Ovary (tissue), 10 donors: ENCODE measurements at places on chromosomes 7 and 10. TPM values are rescaled to one million over a fixed set of nuclear protein-coding genes. Genes with fewer than 3 reads are reported as not detected.
A peak's percentile ranks its signal among the peaks of the same experiment; 100 is the strongest.

DNA sequence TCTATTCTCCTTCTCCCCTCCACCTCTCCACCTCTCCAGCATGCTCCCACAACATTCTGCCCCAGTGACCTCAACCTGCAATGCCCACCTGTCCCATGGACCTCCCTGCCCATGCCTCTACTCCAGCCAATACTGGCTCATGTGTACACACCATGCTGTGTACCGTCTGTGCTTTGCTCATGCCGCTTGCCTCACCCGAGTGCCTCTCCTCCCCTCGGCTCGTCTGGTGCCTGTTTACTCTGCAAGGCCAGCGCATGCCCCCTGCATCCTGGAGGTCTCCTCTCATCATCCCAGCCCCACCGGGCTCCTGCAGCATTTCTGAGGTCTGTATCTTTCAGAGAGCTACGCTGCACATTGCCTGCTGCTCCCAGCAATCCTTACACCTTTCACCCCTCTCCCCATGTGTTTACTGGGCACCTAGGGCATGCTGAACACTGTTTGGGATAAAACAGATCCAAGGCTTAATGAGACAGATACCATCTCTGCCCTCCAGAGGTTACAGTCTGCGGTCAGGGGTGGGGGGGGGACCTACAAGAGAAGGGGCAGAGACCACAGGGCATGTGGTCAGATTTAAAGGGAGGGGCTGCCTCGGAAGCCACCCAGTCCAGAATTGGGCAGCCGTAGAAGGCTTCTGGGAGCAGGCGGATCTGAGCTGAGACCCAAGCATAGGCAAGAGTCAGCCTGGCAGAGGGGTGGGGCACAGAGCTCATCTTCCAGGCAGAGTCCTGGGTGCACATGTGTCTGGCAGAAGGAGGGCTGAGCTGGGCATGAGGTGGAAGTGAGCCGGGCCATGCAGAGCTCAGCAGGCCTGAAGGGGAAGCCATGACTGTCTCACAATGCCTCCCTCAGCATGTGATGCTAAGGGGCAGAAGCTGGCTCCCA is 29.6 kb upstream of the PSAP start:
- H3K27ac ChIP-seq = no peak overlapping the region
- no peaks in the 10 kb centered on the region for H3K27me3 ChIP-seq
- H3K4me1 ChIP-seq = no peaks in the 10 kb centered on the region
- H3K36me3 ChIP-seq = no peaks in the 10 kb centered on the region

Gene CHRM2
- 0.69 TPM for total RNA-seq

Gene DGKI
- total RNA-seq = 0.10 TPM

- no peaks in the 10 kb centered on the region for H3K36me3 ChIP-seq
- H3K4me3 ChIP-seq = no peak overlapping the region
- H3K27ac ChIP-seq = no peak overlapping the region
- DNase-seq = no peak
- no peaks in the 10 kb centered on the region for H3K4me1 ChIP-seq
- H3K27me3 ChIP-seq = no peaks in the 10 kb centered on the region
Measured at GRCh38 chr10:52453501-52453900, 139.4 kb downstream of the DKK1 start.

DNA sequence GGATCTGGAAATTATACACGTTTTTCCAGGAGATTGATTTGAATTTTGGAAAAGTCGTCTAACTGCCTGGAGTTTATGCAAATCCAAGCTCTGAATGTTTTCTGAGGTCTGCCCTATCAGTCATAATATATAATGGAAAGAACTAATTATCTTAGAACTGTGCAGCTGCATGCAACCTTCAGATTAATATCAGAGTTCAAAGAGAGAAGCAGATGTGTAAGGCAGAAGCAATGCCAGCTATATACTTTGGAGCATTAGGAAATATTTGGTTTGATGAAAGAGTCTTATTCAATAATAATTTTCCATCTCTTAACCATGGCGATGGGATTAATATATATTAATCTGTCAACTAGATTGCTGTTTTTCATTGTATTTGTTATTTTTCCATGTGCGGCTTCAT is 500.9 kb downstream of the NEBL start:
- DNase-seq = no peak
- no peaks in the 10 kb centered on the region for H3K36me3 ChIP-seq
- H3K27me3 ChIP-seq = no peaks in the 10 kb centered on the region
- H3K4me3 ChIP-seq = no peak overlapping the region
- no peak overlapping the region for H3K27ac ChIP-seq
- no peaks in the 10 kb centered on the region for H3K4me1 ChIP-seq

Gene NEURL1
- total RNA-seq = 2.4 TPM

Gene PCLO
- 3.6 TPM for total RNA-seq

- no peaks in the 10 kb centered on the region for H3K27me3 ChIP-seq
- no peak overlapping the region for H3K4me3 ChIP-seq
- no peak for DNase-seq
- no peak overlapping the region for H3K27ac ChIP-seq
- H3K4me1 ChIP-seq = no peaks in the 10 kb centered on the region
Measured at GRCh38 chr10:95788830-95789229, 32.9 kb downstream of the ENTPD1 start.

Gene SPACDR
- 0.61 TPM for total RNA-seq

Gene ATRNL1
- 77.8 TPM for total RNA-seq

DNA sequence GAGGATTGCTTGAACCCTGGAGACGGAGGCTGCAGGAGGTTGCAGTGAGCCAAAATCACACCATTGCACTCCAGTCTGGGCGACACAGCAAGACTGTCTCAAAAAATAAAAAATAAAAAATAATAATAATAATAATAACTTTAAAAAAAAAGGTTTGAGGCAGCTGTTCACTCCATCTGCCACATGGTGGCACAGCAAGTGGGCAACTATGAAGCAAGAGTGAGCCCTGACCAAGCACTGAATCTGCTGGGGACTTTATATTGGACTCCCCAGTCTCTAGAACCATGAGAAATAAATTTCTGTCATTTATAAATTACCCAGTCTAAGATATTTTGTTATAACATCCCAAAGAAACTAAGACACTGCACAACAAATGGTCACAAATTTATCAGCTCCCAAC is 14.6 kb upstream of the BRI3 start:
- no peak overlapping the region for H3K27ac ChIP-seq
- no peaks in the 10 kb centered on the region for H3K27me3 ChIP-seq
- H3K36me3 ChIP-seq = no peaks in the 10 kb centered on the region
- no peak overlapping the region for H3K4me3 ChIP-seq
- no peaks in the 10 kb centered on the region for H3K4me1 ChIP-seq

GRCh38 chr10:86033581-86033980 is 333.0 kb downstream of the GRID1 start:
- DNase-seq = no peak
- no peaks in the 10 kb centered on the region for H3K4me1 ChIP-seq
- no peaks in the 10 kb centered on the region for H3K27me3 ChIP-seq
- H3K27ac ChIP-seq = no peak overlapping the region
- H3K4me3 ChIP-seq = no peak overlapping the region
- H3K36me3 ChIP-seq = no peaks in the 10 kb centered on the region

Gene ZNF33A
- 29.1 TPM for total RNA-seq

GRCh38 chr7:72924386-72924732 is 536 bp upstream of the POM121 start:
- H3K36me3 ChIP-seq = no peaks in the 10 kb centered on the region
- DNase-seq = no peak
- H3K27me3 ChIP-seq = no peaks in the 10 kb centered on the region
- H3K27ac ChIP-seq = peak overlapping the region; percentile 80

DNA sequence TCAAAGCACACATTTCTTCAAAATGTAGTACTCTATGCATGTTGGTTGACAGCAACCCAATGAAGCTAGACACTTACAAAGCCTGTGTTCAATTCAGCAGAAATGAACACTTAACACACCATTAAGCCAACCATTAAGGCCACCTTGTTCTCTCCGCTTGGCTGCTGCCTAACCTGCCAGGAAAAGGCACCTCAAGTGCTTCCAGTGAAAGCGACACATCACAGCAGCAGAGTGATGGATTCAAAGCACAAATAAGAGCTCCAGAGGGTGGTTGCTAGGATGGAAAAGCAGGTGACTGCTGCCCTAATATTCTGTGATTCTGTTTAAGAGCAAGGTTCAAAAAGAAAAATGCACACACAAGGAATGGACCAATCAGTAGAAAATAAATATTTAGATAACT is 81.5 kb upstream of the GNAI1 start:
- H3K4me3 ChIP-seq = no peak overlapping the region
- DNase-seq = no peak
- no peaks in the 10 kb centered on the region for H3K4me1 ChIP-seq

Gene ARL5B
- 19.1 TPM for total RNA-seq

DNA sequence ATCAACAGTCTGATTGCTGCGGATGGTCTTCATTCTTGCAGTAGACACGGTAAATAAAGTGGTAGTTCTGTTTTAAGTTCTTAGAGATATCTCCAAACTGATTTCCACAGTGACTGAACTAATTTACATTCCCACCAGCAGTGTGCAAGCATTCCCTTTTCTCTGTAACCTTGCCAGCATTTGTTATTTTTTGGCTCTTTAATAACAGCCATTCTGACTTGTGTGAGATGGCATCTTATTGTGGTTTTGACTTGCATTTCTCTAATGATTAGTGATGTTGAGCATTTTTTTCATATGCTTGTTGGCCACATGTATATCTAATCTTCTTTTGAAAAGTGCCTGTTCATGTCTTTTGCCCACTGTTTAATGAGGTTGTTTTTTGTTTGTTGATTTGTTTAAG is 30.2 kb upstream of the CXCL12 start:
- H3K27ac ChIP-seq = no peak overlapping the region
- H3K4me3 ChIP-seq = no peak overlapping the region
- no peak for DNase-seq
- H3K36me3 ChIP-seq = no peaks in the 10 kb centered on the region
- no peaks in the 10 kb centered on the region for H3K27me3 ChIP-seq

Gene NME8
- not detected for total RNA-seq

- H3K27me3 ChIP-seq = no peaks in the 10 kb centered on the region
- H3K36me3 ChIP-seq = no peaks in the 10 kb centered on the region
- no peaks in the 10 kb centered on the region for H3K4me1 ChIP-seq
- H3K27ac ChIP-seq = no peak overlapping the region
- no peak for DNase-seq
Measured at GRCh38 chr10:77562742-77563141, 74.9 kb downstream of the KCNMA1 start.

Gene ARHGAP21
- total RNA-seq = 166 TPM

- DNase-seq = no peak
- no peaks in the 10 kb centered on the region for H3K36me3 ChIP-seq
- H3K4me1 ChIP-seq = peaks cover 7% of the 10 kb centered on the region
- no peaks in the 10 kb centered on the region for H3K27me3 ChIP-seq
- H3K27ac ChIP-seq = no peak overlapping the region
Measured at GRCh38 chr7:102152672-102153598, 133.7 kb upstream of the SH2B2 start.

GRCh38 chr7:10824154-10824553 is 149.5 kb upstream of the PHF14 start:
- H3K27ac ChIP-seq = no peak overlapping the region
- no peak for DNase-seq
- H3K27me3 ChIP-seq = no peaks in the 10 kb centered on the region
- H3K4me3 ChIP-seq = no peak overlapping the region
- H3K4me1 ChIP-seq = no peaks in the 10 kb centered on the region
- H3K36me3 ChIP-seq = no peaks in the 10 kb centered on the region

DNA sequence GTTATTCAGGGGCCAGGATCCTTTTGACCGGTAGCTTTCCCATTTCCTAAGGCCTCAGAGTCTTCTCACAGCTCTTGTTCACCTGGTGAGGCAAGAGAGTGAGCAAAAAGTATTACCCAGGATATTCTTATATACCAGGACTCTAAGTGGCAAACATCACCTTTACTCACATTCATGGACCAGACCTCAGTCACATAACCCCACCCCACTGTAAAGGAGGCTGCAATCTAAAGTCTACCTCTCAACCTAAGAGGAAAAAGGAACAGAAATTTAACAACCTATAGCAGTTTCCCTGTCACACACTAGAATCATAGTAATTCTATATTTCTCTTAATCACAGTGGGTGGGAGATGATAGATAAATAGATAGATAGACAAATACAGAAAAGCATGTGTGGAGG is 176.0 kb upstream of the PTPRZ1 start:
- no peak overlapping the region for H3K27ac ChIP-seq
- no peak for DNase-seq

DNA sequence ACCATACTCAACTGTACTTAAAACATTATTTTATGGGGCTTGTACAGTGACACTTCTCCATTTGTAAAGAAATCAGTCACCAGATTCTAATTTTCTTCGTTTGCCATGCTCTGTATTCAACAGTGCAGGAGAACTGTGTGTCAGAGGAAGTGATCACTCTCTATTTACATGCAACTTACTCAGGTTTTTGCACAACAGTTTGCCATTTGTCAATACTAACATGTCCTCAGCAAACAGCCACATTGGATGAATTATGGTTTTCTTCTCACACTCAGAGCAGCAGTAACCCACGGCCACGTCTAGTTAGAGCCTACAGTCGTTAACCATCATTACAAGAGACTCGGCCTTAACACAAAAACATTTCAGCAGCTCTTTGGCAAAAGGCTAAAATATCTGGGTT is 69.2 kb upstream of the SP4 start:
- H3K27ac ChIP-seq = no peak overlapping the region
- no peaks in the 10 kb centered on the region for H3K4me1 ChIP-seq
- H3K4me3 ChIP-seq = no peak overlapping the region

- H3K27me3 ChIP-seq = no peaks in the 10 kb centered on the region
- H3K36me3 ChIP-seq = no peaks in the 10 kb centered on the region
- H3K27ac ChIP-seq = no peak overlapping the region
- no peaks in the 10 kb centered on the region for H3K4me1 ChIP-seq
- no peak for DNase-seq
Measured at GRCh38 chr7:27689591-27690164, 27.0 kb upstream of the HIBADH start.

GRCh38 chr10:131830446-131831130 is 70.2 kb upstream of the PPP2R2D start:
- H3K36me3 ChIP-seq = no peaks in the 10 kb centered on the region
- H3K27me3 ChIP-seq = no peaks in the 10 kb centered on the region
- no peaks in the 10 kb centered on the region for H3K4me1 ChIP-seq
- DNase-seq = no peak

GRCh38 chr10:688312-689120 is 952 bp downstream of the DIP2C start:
- no peaks in the 10 kb centered on the region for H3K27me3 ChIP-seq
- peak overlapping the region; percentile 76 for H3K4me3 ChIP-seq
- peak overlapping the region; percentile 87 for H3K27ac ChIP-seq
- DNase-seq = peak; percentile 54
- H3K36me3 ChIP-seq = no peaks in the 10 kb centered on the region

GRCh38 chr10:12509016-12509793 is 159.9 kb downstream of the CAMK1D start:
- no peaks in the 10 kb centered on the region for H3K27me3 ChIP-seq
- H3K27ac ChIP-seq = no peak overlapping the region
- H3K36me3 ChIP-seq = no peaks in the 10 kb centered on the region
- H3K4me3 ChIP-seq = no peak overlapping the region
- no peaks in the 10 kb centered on the region for H3K4me1 ChIP-seq
- no peak for DNase-seq

GRCh38 chr10:98676895-98677294 is 230.2 kb upstream of the HPS1 start:
- H3K27me3 ChIP-seq = no peaks in the 10 kb centered on the region
- DNase-seq = no peak
- H3K4me3 ChIP-seq = no peak overlapping the region
